Left ventricle myocardium inferior (tissue), 1 donor: ENCODE measurements at places on chromosomes 16 and 17.

DNA sequence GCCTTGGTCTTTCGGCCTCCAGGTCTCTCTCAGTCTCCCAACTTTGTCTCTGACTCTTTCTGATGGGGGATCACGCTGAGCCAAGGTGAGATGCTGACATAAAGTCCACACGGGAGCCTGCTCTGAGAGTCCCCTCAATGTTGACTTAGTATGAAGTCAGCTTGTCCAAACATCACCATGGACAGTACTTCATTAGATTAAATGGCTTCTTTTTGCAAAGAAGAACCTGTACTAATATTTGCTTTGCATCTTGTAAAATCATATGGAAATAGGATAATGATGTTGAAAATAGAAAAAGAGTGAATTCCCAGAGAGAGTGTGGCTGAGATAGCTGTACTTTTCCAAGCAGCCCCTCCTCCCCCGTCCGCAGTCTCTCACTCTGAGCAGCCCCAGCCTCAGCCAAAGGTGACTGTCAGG, 56.7 kb upstream of the SIAH1 start:
- DNase-seq: no peak

- DNase-seq: no peak
These were observed 49.1 kb downstream of the TBC1D16 start for GRCh38 chr17:79986411-79987186.

DNA sequence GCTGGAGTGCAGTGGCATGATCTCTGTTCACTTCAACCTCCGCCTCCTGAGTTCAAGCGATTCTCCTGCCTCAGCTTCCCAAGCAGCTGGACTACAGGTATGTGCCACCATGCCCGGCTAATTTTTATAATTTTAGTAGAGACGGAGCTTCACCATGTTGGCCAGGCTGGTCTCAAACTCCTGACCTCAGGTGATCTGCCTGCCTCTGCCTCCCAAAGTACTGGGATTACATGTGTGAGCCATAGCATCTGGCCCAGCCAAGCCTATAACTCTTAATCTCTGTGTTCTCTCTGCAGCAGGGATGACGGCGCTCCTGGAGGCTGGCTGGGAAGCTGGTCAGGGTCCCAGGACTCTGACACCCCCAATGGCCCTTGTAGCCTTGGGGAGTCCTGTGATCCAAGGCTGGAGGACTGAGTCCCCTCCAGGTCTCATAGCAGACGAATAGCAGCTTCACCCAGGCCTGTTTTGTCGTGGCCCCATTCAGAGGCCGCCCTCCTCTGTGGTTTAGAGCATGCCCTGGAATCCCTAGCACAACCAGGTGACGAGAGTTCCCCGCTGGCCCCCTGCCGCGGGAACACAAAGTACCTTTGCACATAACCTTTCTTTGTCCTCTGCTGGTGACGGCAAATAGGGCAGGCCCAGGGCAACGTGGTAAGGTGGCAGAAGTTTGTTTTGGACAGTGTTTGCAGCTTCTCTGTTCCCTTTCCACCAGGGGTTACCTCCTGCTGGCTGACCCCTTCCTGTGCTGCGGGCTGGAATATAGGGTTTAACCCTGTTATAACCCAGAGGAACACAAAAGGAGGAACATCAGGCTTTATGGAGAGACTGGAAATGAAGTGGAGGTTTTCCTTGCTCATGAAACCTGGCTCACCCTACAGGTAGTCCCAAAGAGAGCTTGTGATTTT, 43.0 kb upstream of the TOB1 start:
- DNase-seq: peak; percentile 78

GRCh38 chr16:1027501-1027815, 45.1 kb upstream of the SSTR5 start:
- DNase-seq: no peak

DNA sequence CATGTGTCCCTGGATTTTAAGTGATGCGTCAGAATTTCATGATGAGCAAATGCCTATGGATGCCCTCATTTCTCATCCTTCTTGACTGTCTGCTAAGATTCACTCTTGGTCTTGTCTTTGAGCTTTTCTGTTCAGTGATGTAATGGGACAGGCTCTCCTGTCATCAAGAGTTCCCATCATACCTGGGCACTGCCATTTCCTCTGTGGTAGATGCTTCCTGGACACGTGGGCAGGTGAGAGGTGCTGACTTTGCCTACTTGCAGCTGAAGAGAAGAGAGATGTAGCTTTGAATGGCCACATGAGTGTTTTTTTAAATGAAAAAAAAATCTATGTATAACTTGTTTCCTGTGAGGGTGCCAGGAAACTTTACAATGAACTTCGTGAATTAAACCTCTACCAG, 557.7 kb downstream of the MAF start:
- DNase-seq: no peak

- DNase-seq: no peak
These were observed 1.7 kb downstream of the MT2A start for GRCh38 chr16:56610017-56610608.

DNA sequence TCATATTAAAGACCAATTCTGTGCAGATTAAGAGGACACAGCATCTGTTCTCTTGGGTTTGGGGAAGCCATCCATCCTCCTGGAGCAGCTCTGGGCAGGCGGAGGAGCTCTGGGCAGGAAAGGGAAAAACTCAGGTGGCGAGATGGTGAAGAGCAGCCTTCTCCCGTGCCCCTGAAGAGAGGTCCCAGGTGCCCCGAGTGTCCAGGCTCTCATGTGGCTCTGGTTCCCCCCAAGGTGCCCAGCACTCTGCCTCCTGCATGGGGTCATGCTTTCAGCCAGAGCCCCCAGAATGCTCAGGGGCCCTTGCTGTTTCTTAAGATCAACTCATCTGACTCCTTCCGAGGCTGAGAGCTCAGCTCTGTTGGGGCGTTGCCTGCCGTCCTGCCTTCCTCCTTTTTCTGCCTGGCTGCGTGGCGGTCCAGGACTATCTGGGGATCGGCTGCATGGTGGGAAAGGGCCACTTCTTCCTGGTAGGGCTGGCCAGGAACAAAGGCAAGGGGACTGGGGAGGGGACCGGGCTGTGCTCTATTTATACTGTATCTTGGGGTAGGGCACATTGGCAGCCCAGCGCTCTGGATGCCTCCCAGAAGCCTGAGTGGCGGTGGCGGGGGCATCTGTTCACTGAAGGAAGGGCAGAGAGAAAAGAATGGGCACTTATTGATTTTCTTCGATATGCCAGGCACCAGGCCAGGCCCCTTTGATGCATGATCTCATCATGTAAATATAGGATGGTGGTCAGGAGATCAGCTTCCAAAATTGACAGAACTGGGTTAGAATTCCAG, 103.2 kb upstream of the SDK2 start:
- DNase-seq: peak; percentile 41

DNA sequence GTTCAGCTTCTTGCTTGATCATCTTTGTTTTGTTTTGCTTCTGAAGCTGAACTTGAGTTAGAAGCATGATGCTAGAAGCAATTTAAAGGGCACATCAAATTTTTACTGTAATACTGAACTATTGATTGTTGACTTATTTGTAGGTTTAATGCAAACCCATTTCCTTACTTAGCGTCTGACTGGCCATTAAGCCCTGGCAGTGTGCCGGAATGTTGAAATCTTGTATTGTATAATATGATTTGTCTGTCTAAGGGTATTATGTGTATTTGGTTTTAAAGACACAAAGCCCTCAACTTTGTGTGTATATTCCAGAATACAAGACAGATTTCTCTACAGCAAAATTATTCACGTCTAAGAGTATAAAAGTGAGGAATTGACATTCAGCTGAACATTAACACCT, 39.7 kb downstream of the NUP93 start:
- DNase-seq: no peak

- no peak for DNase-seq
These were observed 24.8 kb downstream of the RANBP10 start for GRCh38 chr16:67781565-67781921.

DNA sequence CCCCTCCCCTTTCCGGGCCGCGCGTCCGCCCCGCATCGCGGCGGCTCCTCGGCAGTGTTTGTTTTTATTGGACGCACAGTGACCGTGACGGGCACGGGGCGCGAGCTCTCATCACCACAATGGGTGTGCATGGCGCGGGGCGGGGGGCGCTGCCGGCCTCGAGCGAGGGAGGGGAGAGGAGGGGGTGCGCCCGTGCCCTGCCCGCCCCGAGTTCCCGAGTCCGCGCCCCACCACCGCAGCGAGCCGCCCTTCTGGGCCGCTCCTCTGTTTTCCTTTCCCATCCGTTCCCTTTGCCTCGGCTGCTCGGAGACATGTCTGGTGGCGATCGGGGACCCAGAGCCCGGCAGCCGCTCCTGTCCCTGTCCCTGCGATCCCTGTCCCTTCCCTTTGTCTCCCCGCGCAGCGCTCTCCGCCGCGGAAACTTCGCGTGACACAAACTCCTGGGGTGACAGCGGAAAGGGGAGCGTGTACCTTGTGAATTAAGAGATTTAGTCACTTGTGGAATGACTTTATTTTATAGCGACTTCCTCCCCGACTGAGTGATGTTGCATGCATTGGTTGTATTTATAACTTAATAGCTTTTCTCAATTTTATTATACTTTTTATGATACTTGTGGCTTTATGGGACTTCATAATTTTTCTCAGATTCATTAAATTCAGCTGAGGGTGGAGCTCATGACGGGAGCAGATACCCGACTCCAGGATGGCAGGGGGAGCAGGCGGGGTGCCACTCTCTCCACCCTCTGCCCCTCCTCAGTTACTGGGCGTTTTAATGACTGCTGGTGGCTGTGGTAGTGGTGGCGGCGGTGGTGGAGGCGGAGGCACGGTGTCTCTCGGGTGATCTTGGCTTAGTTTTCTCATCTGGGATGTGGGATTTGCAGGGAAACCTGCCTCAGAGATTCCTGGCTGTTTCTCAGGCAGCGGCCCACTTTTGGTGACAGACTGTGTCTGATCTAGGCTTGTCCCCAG, 40.8 kb downstream of the MRM1 start:
- no peak for DNase-seq

GRCh38 chr17:56499799-56500388, 93.6 kb upstream of the NOG start:
- DNase-seq: no peak
